ENCODE measurements at places on chromosomes 11 and 22.

DNA sequence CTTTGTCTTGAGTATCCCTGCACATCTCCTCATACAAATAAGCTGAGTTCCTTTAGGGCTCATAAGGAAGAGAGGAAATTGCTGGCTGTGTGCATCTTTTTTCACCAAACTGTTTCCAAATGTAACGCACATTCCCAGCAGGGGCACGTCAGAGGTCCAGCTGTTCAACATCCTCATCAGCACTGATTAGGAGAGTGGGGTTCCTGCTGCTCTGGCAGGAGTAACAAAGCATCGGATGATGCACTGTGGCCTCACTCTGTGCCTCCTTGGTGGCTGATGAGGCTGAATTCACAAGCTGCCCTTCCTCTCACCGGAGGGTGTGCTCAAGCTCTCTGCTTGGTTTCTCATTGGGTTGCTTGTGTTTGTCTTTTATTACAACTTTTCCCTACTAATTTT lies 35.5 kb upstream of the SLC25A1 start:
- DNase-seq = no peak

DNA sequence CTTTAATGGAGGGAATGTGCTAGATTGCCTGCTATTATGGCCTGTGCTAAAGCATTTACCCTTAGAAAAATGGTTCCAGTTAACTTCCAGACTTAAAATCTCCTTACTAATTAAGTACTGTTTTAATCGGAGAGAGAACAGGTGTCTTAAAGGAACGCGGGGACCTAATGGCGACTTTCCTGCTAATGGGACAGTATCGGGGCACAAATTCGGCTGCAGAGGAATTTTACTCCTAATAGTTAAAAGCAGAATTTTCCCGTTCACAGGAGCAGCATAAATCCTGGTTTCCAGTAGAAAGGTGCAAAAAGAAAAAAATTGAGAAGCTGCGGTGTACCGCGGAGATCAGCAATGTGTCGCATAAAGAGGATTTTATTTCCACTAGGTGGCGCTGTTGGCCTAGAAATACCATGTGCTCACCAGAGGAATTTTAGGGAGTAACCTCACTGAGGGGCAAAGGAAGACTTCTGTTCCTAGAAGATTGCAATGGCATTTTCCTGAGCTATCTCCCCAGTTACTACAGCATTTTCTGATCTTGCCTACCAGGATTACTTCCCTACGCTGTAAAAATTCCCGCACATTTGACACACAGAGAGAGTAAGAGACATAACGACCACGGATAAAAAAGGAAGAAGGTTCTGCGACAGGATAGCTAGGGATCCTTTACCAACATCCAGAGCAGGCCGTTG lies 44.5 kb downstream of the ZNF280B start:
- DNase-seq = no peak

DNA sequence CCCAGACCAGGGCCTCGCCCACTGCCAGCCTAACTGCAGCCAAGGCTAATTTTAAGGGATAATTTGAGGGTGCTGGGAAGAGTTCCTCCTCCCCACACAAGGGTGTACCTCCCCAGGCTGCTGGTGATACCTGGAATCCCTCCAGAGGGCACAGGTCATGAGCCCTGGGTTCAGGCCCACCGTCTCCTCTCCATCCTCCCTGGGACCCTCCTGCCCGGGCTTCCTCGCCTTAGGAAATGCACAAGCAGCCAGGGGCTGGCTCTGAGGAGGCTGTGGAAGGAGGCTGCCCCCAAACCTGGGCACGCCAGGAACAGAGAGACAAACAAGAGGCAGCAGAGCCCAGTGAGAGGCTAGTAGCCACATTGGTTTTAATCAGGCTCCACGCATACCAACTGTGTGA lies 16.6 kb upstream of the TSKU start:
- DNase-seq = no peak

- no peak for DNase-seq
Measured at GRCh38 chr22:47195156-47195483, 432.7 kb downstream of the TBC1D22A start.

- DNase-seq = no peak
Measured at GRCh38 chr11:68202165-68202564, 10.9 kb downstream of the KMT5B start.

GRCh38 chr22:24760708-24761306 lies 13.7 kb downstream of the PIWIL3 start:
- DNase-seq = no peak

- DNase-seq = no peak
Measured at GRCh38 chr11:27297616-27298015, 65.4 kb downstream of the CCDC34 start.

- no peak for DNase-seq
Measured at GRCh38 chr22:21013657-21014201, 1.2 kb upstream of the P2RX6 start.

GRCh38 chr11:120666121-120666639 lies 154.6 kb downstream of the GRIK4 start:
- no peak for DNase-seq

- no peak for DNase-seq
Measured at GRCh38 chr11:35614939-35615569, 3.2 kb upstream of the FJX1 start.

- no peak for DNase-seq
Measured at GRCh38 chr22:27443306-27443705, 358.2 kb downstream of the MN1 start.

DNA sequence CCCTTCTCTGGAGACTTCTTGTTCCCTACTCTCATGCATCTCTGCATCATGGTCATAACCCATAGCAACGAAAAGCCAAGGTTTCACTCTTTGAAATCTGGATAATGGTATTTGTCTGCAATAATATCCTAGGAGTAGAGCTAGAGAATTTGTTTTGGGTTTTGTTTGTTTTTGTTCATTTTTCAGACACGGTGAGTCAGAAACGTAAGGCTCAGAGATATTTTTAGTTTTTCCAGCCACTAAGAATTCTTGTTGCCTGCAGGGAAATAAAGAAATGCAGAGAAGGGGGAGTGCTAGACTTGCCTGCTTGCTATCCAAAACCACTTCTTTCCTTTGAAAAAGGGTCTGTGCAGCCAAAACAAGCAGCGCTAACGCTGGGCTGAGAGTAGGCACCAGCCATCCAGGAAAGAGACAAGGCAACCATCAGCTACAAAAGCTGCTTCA lies 26.0 kb downstream of the POU2AF3 start:
- DNase-seq = no peak

DNA sequence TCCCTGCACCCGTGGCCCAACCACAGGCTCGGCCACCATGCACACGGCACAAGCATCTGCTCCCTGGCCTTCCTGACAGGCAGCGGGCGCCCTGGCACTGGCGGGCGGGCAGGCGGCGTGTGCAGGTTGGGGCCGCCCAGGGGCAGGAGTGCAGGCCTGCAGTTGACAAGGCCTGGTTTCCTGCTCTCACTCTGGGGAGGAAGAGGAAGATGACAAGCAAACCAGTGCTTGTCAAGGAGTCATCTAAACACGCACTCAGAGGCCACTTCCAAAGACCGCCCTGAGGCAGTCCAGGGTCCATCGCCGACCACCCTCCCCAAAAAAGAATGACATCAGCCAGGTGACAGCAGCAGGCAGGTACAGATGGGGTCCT lies 65.3 kb upstream of the LINC01488 start:
- DNase-seq = no peak

DNA sequence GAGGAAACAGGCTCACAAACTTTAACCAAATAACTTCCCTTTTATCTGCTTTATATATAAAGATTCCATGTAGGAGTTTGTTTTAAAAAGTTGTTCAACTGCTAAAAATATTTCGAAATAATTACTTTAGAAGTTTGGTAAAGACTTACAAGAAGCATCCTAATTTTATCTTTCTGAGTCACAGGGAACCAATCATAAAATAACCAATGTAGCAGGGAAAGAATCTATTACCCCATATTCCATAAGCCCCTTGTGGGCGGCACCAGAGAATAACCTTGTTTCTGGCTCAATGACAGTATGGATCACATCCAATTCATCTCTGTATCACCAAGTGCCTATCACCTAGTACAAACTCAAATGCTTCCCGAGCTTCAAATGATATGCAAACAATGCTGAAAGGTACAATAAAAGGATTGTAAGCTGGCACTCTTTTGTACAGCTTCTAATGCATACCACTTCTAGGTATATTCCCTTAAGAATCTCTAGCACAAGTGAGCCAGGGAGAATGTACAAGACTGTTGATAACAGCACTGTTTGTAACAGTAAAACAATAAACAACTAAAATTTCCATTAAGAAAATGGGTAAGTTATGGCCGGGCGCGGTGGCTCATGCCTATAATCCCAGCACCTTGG lies 158.4 kb downstream of the ATG16L2 start:
- DNase-seq = no peak

GRCh38 chr11:131724436-131724975 lies 354.1 kb downstream of the NTM start:
- no peak for DNase-seq

GRCh38 chr22:33300165-33300564 lies 242.0 kb upstream of the SYN3 start:
- DNase-seq = no peak

GRCh38 chr11:43245466-43245865 lies 66.3 kb upstream of the API5 start:
- no peak for DNase-seq

DNA sequence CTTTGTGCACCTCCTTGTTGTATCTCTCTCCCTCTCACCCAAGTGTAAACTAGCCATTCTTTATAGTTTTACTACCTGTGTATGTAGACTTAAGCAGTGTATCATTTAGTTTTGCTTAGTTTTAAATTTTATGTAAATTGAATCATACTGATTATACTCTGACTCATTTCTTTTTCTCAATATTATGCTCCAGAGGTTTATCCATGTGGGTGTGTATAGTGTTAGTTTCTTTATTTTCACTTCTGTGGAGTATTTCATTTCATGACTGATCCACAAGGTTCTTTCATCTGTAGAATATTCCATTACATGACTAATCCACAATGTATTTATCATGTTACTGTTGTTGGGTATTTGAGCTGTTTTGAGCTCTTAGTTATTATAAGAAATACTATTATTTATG lies 62.0 kb downstream of the CCDC34 start:
- DNase-seq = no peak

- DNase-seq = no peak
Measured at GRCh38 chr22:35900483-35901168, 128.0 kb downstream of the RBFOX2 start.

DNA sequence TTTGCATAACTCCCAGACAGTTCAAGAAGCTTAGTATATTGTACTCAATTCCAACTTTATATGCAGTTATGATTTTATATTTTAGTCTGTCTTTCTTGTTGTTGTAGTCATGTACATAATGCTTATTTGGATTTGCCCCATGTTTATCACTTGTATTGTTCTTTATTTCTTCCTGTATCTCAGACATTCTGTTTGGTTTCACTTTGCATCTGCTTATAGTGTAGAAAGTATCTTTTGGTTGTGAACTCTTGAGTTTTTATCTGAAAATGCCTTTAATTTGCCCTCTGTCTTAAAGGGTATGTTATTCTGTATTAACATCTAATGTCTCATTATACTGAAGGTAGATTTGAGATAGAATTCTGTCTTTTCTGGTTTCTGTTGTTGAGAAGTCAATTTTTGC lies 275.4 kb downstream of the DYNC2H1 start:
- no peak for DNase-seq

GRCh38 chr11:17991783-17992433 lies 20.9 kb downstream of the SERGEF start:
- DNase-seq = no peak

GRCh38 chr11:118050208-118050891 lies 26.5 kb upstream of the TMPRSS4 start:
- no peak for DNase-seq

DNA sequence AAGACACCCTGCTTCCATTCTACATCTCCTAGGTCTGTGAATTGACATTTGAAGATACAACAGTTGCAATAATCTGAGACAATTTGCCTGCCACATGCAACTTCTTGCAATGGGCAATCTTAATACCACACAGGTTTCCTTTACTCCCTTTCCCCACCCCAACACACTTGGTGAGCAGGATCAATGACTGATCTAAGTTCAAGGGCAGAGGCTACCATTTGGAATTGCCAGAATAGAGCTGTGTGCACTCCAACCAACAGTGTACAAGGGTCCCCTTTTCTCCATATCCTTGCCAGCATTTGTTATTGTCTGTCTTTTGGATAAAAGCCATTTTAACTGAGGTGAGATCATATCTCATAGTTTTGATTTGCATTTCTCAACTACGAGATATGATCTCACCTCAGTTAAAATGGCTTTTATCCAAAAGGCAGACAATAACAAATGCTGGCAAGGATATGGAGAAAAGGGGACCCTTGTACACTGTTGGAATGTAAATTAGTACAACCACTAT lies 2.9 kb upstream of the NNMT start:
- no peak for DNase-seq

DNA sequence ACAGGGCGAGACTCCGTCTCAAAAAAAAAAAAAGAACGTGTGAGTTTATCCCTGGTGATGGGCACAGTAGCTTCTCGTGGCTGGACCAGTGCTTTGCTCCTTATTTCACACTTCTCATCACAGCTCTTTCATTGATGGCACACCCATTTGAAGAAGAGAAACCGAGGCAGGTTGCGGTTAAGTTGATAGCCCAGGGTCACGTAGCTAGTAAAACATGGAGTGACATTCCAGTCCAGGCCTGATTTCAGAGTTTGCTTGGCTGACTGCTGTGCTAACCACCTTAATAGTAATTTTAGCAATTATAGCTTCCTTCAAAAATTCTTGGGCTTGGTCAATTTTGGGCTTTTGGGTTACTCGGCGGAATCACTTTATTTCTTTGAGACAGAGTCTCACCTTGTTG lies 25.8 kb downstream of the AP2A2 start:
- no peak for DNase-seq

DNA sequence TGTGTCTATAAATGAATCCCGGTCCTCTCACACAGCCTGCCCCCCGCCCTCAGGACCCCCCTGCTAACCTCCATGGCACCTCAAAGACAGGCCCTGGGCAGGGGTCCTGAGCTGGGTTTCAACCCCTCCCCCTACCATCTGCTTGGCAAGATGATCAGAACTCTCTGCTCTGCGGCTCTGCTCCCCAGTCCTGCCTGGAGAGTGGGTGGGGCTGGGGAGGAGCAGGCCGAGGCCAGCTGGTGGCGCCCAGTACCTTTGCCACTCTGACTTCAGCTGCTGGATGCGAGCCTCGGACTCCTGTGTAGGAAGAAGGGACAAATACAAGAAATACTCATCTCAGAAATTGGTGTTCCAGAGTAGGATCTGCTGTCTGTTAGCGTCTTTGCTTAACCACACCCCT lies 15.0 kb downstream of the SUN2 start:
- no peak for DNase-seq

GRCh38 chr11:119166368-119167076 lies 2.0 kb upstream of the NLRX1 start:
- DNase-seq = no peak

GRCh38 chr11:17948296-17948695 lies 64.6 kb downstream of the SERGEF start:
- DNase-seq = no peak

GRCh38 chr11:109026891-109027489 lies 362.1 kb downstream of the DDX10 start:
- no peak for DNase-seq

- no peak for DNase-seq
Measured at GRCh38 chr11:134238956-134239355, 14.2 kb downstream of the THYN1 start.
